ENCODE measurements at places on chromosomes 5 and 9.

DNA sequence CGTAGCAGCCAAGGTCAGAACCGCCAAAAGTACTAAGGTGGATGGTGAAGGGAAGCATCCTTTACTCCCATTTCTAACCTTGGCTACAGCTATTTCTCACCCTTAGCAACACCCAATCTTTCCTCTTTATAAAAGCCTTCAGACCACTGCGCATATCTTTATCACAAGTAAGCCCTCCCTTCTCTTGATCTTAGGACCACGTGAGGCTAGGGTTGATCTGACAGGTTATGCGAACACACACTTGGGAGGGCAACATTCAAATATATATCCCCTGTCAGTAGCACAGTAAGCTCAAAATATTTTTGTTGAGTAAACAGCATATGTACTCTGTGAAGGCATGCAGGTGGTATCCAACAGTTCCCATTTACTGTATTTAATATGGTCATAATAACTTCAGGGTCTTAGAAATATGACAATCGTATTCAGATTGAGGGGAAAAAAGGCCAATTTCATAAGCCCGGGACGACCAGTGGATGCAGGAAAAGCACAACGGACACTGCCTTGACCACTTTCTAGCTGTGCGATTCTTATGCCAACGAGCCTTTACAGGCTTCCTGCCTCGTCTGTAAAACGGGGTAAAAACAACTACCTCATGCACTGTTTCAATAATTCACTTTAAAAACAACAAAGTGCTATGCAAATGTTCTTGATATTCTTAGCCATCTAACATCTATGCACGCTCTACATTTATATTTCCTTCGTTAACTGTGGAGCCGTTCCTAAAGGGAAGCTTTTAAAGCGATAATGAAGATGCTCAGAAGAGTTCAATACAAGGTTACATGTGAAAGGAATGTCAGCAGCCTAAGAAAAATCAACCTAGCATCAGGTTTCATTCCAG is 1.3 kb downstream of the ARSB start:
- DNase-seq: no peak

DNA sequence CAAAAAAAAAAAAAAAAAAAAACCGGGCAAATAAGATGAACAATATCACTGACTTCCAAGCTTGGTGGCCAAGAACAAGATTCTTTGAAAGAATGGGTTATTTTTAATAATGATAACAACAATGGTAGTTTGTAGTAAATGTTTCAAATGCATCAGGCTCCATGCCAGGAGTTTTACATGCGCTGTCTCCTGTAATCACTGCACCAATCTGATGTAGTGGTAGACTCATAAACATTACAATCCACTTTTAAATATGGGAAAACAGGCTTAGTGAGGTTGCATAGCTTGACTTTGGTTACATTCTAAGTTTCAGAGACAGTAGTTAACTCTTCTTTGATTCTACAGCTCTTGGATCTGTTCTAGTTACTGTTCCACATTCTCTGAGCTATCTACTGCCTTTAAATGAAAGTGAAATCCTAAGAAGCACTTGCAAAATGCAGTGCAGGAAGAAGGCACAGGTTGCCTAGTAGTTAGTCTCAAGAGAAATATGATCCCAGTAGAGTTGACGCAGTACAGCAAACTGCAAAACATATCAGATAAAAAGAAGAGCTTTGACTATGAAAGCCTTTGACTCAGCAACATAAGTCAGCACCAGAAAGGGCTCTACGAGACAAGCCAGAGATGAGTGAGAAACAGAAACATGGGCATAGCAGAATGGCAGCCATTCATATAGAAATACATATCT is 62.1 kb downstream of the PDE4D start:
- no peak for DNase-seq

DNA sequence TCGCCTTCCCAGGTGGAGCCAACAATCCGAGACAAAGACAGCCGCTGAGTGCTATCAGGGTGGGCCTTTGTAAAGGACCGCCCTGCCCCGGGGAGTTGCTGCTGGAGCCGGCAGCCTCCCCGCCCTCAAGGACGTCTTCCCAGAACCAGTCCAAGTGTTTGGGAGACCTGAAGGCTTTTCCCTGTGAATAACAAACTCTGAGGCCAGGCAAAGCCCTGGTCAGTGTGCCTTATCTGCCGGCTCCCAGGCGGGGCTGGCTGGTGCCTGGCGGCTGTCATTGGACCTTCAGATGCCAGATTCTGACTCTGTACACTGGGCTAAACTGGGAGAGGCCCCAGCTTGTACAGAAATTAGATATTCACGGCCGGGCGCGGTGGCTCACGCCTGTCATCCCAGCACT is 2.1 kb downstream of the SLC9A3 start:
- DNase-seq: peak; percentile 67

GRCh38 chr5:60977956-60978737 is 33.1 kb downstream of the NDUFAF2 start:
- no peak for DNase-seq

DNA sequence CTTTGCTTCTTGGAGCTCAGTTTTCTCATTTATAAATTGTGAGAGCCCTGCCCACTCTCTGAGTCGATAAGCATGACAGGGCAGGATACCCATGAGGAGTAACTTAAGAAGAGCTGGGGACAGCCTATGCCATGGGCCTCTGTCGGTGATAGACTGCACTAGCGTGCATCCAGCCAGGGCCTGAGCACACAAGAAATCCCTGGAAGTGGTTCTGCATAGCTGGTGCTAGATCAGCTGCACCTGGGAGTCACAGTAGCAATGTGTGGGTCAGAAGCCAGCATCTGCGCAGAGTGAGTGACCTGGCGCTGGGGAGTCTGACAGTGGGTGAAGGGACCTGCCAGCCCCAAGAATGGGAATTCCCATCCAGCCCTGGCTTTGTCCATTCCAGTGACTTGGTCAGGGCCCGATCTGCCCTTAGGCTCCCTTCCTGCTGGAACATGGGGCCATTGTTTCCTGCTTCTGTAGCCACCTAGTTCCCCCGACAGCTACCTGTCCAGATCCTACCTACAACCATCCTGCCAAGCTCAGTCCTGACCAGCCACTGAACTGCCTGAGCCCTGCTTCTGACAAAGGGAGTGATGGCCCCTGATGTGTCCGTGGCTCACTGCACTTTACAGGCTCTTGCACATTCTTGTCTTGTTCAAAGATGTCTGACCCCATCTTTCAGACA is 35.9 kb upstream of the NANS start:
- DNase-seq: no peak

DNA sequence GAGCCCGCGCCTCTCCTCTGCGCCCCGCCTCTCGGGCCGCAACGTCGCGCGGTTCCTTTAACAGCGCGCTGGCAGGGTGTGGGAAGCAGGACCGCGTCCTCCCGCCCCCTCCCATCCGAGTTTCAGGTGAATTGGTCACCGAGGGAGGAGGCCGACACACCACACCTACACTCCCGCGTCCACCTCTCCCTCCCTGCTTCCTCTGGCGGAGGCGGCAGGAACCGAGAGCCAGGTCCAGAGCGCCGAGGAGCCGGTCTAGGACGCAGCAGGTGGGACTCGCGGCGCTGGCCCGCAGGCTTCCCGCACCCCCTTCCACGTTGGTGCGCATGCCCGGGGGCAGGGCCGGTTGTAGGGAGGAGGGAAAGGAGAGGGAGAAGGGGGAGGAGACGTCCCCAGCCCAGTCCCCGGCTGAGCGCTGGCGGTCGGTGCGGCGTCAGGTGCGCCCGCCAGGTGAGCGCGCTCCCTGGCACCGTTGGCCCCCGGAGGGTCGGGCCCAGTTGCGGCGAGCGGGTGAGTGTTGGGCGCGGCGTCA is at the start of gene OCLN:
Gene OCLN, plus strand, starts transcription at position 400 of the 532 bp plus-strand sequence. CDS start 11,455 bp downstream, outside the sequence.
- peak; percentile 77 for DNase-seq

DNA sequence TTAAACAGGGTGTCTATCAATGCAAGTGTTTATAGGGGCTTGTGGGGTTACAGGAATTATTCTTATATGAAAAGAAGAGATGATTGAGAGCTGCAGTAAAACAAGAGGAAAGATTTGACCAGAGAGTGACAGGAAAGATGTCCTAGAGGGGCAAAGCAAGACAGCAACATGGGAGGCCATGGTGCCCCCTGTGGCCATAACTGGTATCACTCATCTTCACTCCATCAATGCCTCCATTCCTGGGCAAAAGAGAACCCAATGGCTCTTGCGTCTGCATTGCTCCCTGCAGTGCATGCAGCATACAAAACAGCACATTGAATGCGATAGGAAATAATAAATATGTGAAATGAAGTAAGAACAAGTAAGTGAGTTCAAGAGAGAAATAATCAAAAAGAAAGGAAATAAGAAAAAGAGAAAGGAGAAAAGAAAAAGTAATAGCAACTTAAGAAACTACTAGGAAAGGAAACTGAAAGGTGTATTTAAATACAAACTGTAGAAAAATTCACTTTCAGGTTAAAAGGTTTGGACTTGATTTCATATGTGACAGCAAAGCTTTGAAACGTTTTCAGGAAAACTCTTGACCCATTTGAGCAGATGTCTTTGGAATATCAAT is 206.6 kb downstream of the SEMA5A start:
- DNase-seq: no peak

All from upper lobe of left lung (tissue), 6 donors.